CD4-positive, alpha-beta memory T cell (primary cell): ENCODE measurements at places on chromosomes 1 and 21.

- DNase-seq = no peak
Observed at GRCh38 chr1:65289449-65289848, 19.9 kb upstream of the DNAJC6 start.

DNA sequence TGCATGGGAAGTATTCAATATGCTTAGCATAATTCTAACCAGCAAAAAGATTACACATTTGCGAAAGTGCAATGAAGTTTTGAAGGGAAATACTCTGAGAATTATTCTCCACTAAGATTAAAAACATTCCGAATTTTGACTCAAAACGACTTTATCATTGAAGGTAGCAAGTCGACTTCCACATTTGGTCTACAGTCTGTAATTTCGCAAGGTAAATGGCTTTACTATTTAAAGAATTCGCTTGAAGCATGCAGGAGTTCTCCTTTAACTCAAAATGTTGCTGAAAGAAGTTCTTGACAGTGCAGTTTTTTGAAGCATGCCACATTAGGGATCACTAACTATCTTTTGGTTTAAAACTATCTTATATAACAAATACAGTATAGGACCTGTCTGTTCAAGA, 161.0 kb upstream of the HP1BP3 start:
- no peak for DNase-seq

DNA sequence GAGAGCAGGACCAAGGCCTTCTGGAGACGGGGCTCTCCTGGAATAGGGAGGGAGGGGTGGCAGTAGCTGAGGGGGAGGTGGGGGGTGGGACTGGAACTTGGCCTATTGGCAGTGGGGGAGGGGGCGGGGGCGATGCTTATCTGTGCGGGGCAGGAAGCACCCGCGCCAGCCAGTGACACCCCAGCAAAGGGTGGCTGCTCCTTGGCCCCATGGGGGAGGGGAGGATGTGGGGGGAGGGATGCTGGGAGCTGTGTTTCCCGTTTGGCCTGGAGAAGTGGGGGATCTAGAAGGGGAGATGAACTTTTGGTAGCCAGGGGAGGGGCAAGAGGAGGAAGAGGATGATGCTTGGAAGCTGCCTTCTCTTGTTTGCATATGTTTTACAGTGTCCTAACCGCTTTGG, 11.0 kb downstream of the ZBTB7B start:
- DNase-seq = peak; percentile 48

DNA sequence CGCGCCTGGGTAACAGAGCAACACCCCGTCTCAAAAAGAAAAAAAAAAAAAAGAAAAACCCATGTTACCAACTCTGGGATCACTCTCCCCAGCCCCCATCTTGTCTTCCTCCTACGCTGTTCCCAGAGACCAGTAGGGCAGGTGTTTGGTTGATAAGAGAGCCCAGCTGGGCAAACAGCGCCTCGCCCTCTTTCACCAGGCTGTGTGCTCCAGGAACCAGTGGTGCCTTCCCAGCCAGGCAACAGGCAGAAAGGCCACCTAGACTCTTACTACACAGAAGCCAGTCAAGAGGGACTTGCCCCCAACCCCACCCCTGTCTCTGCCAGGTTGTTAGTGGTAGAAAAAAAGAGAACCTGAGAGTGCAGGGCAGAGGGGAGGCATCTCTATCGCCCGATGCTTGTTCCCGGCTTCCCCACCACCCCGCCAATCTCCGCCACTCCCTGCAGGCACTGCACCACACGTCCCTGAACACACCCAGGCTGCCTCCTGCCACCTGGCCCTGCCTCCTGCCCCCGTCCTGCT, 14.0 kb upstream of the CTRC start:
- no peak for DNase-seq

- DNase-seq = no peak
Observed at GRCh38 chr1:4571263-4571662, 83.1 kb upstream of the AJAP1 start.
